Stimulated activated CD4-positive, alpha-beta T cell treated with anti-CD3 and anti-CD28 coated beads, Interleukin-1b, Interleukin-23, amount 100 ng/mL, for 1 hour (primary cell): ENCODE measurements at places on chromosomes 12 and 14.

DNA sequence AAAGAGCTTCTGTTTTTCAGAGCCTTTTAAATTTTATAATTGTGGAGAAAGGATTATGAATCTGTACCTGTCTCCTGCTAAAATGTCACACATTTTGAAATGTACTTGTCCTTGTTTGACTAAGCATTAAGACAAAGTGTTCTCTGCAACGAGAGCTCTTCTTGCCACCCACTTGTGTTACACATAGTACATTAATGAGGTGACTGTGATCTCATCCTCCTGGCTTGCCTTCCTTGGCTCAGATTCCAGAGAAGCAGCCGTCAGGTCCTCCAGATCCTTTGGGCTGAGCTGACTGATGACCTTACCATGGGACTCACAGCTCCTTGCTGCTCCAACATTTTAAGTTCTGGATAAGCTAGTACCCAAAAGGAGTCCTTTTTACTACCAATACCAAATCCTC lies 81.4 kb downstream of the BBS10 start:
- DNase-seq = no peak

DNA sequence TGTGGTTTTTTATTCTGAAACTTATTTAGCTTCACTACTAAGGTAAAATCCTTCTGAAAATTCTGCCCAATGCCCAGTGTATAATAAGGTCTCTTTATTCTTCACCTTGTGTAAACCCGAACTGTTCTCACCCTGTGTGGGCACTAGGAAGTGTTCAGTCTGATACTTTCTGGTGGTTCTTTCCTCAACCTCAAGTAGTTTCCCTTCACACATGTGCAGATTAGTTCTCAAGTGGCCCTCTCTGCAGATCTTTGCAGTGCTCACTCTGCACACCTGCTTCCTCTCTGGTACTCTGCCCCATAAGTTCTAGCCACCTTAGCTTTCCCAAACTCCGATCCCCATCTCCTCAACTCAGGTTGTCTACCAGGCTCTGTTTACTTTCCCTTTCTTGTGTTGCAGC lies 61.6 kb downstream of the RAD51B start:
- DNase-seq = no peak

- no peak for DNase-seq
These were observed 37.8 kb upstream of the PLBD1 start for GRCh38 chr12:14605401-14605989.

- DNase-seq = no peak
These were observed 26.3 kb downstream of the PPM1H start for GRCh38 chr12:62908674-62909073.

DNA sequence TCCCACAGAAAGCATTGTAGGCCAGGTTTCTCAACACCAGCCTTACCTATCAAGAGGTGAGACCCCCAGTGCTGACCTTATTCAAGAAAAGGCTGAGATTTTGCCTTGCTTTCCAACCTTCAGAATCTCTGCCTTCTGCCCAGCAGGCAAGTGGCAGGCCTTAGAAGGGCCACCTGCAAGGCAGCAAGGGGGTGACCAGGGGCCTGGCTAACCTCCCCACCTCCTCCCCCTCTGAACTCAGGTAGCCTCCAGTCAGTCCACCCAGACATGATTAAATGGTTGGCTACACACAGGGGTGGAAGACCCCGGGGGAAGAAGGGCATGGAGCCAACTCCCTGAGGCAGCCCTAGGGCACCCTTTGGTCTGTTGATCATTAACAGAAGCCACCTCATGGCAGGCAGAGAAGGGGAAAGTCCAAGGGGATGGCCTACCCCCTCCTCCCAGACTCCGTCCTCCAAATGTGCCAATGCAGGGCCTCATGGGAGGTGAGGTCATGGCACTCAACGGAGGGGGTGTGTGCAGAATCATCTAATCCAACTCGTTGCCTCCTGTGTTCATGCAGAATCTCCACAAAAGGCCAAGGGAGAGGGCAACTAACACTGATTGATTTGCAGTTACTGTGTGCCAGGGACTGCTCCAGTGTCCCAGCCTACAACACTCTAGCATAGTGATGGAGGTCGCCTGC lies 8.5 kb downstream of the ZFP36L1 start:
- DNase-seq = no peak

DNA sequence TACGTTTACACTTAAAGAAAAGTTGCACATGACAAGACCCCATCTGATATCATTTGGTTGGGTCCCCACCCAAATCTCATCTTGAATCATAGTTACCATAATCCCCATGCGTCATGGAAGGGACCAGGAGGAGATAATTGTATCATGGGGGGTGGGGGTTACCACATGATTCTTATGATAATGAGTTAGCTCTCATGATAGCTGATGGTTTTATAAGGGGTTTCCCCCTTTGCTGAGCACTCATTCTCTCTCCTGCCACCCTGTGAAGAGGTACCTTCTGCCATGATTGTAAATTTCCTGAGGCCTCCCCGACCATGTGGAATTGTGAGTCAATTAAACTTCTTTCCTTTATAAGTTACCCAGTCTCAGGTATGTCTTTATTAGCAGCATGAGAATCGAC lies 60.3 kb downstream of the PHLDA1 start:
- DNase-seq = no peak

GRCh38 chr14:52349731-52350130 lies 35.6 kb downstream of the PTGER2 start:
- DNase-seq = no peak

DNA sequence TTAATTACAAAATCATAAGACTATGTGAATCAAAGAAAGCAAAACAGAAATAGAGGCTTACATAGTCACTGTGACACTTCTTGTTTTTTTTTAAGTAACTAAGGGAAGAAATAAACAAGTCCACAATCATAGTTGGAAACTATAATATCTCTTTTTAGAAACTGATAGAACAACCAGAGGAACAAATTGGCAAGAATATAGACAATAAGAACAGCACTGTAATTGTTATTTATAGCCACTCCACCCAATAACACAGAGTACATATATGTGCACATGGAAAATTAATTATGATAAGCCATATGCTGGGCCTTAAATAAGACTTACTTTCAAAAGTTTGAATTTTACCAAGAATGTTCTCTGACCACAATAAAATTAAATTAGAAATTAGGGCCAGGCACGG lies 101.1 kb downstream of the PLEKHG7 start:
- DNase-seq = no peak

GRCh38 chr12:57451233-57451778 lies 3.8 kb upstream of the INHBE start:
- no peak for DNase-seq

DNA sequence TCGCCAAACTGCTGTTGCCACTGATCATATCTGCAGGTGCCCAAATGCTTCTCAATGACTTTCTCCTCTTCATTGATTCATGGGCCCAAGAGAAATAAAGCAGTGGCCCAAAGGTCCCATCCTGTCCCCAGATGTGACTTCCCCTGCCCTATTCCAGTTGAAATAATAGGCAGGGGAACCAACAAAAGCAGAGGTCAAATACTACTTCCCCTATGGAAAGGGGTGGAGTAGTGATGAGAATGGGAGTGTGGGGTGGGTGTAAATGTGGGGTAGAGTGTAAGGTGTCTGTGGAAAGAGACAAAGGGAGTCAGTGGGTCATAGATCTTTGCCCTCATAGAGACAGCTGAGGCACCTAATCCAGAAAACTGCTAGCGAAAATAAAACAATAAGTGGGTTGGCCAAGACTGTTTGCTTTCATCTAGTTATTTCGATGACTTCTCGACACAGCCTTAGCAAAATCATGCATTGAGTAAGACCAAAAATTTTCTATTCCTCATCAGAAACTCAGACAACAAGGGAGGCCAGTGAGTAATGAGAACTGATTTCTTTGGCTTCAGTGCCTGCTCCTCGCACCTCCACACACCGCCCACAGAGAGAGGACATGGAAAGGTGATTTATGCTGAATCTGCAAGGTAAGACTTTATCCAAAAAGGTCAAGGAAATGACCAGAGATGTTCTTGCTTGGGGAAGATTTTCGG lies 10.9 kb upstream of the IL22 start:
- no peak for DNase-seq

GRCh38 chr14:76946753-76947077 lies 81.8 kb downstream of the IRF2BPL start:
- no peak for DNase-seq

GRCh38 chr12:65324551-65324950 lies 46.1 kb downstream of the MSRB3 start:
- no peak for DNase-seq

- no peak for DNase-seq
These were observed 61.1 kb upstream of the FLRT2 start for GRCh38 chr14:85468816-85469215.

- DNase-seq = no peak
These were observed 48.1 kb downstream of the PRKCH start for GRCh38 chr14:61369454-61369810.

DNA sequence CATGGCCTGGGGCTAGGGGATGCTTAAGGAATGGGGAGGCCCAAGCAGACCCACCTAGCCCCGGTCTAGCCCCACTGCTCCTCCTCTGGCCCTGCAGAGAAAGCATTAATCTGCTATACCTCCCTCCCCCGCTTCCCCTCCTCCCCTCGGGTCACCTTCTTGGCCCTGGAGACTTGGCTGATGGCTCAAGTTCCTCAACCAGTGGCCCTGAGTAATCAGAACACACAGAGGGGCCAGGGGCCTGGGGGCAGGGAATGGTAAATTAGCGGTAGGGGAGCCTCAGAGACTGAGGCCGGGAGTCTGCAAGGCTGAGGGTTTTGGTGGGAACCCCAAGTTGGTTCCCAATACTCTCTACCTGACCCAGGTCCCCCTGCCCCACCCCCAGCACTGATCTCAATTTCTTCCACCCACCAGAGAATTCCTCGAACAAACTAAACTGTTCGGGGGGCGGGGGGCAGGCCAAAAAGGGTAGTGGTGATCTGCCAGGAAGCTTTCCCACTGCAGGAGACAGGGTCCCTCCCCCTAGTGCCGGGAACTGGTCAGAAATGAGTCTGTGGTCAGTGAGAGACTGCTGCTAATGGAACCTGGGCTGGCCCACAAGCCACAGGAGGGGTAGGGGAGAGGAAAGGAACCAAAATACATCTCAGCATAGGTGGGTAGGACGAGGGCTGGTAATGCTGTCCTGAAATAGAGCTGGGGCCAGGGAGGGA lies 12.8 kb upstream of the SMARCD1 start:
- no peak for DNase-seq

- DNase-seq = no peak
These were observed 57.0 kb downstream of the TECPR2 start for GRCh38 chr14:102419716-102420115.

DNA sequence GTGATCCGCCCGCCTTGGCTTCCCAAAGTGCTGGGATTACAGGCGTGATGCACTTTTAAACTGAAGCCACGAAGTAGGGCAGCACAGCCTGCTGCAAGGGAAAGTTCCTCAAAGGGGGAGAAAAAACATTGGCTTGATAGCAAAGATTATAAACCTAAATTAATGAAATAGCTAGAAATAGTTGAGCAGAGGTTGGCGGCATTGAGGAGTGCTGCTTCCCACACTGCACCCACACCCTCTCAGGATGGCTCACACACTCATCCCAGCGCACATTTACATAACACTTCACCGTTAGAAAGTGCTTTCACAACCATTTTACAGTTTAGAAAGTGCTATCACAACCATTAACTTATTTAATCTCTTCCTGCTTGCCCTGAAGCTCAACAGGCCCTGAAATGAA lies 44.4 kb upstream of the TCL1A start:
- DNase-seq = no peak

GRCh38 chr12:18496156-18496555 lies 234.8 kb downstream of the PIK3C2G start:
- no peak for DNase-seq

GRCh38 chr14:60796434-60796833 lies 61.9 kb downstream of the MNAT1 start:
- DNase-seq = no peak

DNA sequence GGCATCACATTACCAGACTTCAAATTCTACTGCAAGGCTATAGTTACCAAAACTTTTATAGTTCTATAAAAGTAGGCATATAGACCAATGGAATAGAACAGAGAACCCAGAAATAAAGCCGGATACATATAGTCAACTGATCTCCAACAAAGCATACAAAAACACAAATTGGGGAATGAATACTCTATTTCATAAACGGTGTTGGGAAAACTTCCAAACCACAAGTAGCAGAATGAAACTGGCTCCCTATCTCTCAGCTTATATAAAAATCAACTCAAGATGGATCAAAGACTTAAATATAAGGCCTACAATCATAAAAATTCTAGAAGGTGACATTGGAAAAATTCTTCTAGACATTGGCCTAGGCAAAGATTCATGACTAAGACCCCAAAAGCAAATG lies 187.9 kb upstream of the PLXNC1 start:
- no peak for DNase-seq

- DNase-seq = no peak
These were observed 86.8 kb downstream of the RFLNA start for GRCh38 chr12:124381456-124382296.

- no peak for DNase-seq
These were observed 8.0 kb downstream of the PXMP2 start for GRCh38 chr12:132695431-132695830.

DNA sequence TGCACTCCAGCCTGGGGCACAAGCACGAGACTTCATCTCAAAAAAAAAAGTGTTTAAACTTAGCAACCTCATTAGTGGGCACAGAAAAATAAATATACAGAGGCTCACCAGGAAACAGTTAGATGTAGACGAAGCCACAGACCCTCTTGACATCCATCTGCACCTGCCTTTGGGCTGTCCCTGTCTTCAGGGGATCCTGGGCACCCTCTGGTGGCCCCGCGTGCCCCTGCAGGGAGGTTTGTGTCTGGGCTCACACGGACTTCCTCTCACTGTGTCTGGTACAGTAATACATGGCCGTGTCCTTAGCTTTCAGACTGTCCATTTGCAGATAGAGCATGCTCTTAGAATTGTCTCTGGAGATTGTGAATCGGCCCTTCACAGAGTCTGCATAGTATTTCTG lies 916.5 kb downstream of the TMEM121 start:
- DNase-seq = no peak

GRCh38 chr12:71958993-71959578 lies 20.4 kb downstream of the TPH2 start:
- DNase-seq = no peak

- no peak for DNase-seq
These were observed 124.1 kb upstream of the E2F7 start for GRCh38 chr12:77189458-77189857.

DNA sequence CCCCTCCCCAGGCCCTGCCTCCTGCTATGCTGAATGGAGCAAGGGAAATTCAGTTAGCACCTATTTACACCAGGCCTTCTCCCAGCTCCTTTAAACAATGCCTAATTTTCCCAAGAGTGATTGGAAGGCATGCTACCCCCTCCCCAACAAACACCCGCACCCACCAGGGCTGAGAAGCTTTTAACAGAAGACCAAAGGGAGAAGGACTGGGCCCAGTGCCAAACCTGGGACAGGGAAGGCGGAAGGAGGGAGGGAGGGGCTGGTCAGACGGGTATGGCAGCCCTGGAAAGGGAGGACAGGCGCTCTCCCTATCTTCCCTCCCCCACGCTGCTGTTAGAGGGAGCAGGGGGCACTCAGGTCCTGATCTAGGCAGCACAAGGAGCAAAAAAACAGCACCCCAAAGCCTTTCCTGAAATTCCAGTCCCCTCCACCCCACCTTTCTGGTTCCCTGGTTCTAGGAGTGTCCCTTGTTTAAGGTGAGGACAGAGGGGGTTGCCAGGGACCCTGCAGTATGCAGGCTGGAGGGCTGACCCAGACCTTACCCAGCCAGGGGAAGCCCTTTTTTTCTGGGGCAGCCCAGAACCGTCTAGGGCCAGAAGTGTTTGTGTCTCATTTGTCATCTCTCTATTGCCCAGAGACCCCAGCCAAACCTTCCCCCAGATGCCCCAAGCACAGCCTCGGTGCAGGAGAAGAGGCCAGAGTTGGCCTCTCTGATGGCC lies 2.4 kb upstream of the KRT8 start:
- no peak for DNase-seq

GRCh38 chr12:27177706-27178105 lies 66.4 kb upstream of the STK38L start:
- no peak for DNase-seq

GRCh38 chr14:36657399-36658122 lies 4.1 kb upstream of the PAX9 start:
- DNase-seq = no peak
